ENCODE measurements at places on chromosomes 12 and 14.

DNA sequence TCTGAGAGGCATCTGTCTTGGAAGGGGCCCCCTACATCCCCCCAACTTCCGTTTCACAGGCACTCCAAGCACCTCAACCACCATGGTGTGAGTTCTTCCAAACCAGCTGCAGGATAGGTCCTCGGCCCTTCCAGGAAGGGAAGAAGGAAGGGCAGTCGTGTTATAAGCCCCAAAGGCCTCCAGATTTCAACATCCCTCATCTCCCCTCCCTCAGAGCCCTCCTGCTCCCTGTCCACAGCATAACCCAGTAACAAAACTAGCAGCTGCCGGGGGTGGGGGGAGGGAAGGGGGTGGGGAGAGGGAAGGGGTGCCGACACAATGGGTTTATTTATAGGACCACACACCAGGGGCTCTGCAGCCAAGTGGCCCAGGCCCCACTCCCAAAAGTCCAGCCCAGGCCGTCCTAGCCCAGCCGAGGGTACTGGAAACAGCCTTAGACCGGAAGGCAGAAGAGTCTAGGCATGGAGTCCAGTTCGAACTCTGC is 18.3 kb downstream of the NCKAP5L start:
- no peak for DNase-seq

- no peak for DNase-seq
These were observed 10.0 kb downstream of the FBXO33 start for GRCh38 chr14:39422243-39422642.

- DNase-seq: no peak
These were observed 47.4 kb upstream of the COL2A1 start for GRCh38 chr12:48051681-48052080.

DNA sequence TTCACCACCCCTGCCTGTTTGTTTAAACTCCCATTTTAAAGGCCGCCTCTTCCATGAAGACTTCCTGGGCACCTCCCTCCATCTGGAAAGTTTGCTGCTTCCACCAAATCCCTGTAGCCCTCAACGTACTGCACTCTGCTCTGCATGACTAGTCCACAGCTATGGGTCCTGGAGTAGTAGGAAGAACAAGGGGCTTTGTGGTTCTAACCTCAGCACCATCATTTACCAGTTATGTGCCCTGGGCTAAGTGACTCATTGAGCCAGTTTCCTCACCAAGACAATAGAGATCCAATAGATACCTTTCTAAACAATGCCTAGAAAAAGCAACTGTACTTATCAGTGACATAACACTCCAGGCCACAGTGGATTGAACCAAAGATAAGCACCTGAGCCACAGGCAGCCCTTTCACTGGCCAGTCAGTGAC is 8.5 kb upstream of the LTBP2 start:
- no peak for DNase-seq

DNA sequence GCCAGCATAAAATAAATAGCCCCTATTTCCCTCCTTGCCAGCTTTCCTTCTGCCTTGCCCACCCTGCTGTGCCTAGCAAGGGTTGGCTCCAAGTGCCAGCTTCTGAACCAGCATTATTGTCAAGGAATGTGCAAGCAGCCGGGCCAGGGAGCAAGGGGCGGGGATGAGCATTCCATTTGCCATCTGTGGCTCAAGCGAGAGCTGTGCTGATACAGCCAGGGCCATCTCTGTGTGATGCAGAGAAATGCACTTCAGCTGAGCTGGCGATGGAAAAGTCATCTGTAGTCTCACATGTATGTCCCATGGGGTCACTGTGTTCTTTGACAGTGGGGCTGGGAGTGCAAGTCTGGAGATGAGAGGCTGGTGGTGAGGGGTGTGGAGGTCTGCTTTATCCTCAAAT is 137.3 kb downstream of the SUDS3 start:
- DNase-seq: no peak

- no peak for DNase-seq
These were observed 192.7 kb downstream of the BTG1 start for GRCh38 chr12:91952916-91953315.

GRCh38 chr12:25327321-25327720 is 76.6 kb upstream of the KRAS start:
- no peak for DNase-seq

DNA sequence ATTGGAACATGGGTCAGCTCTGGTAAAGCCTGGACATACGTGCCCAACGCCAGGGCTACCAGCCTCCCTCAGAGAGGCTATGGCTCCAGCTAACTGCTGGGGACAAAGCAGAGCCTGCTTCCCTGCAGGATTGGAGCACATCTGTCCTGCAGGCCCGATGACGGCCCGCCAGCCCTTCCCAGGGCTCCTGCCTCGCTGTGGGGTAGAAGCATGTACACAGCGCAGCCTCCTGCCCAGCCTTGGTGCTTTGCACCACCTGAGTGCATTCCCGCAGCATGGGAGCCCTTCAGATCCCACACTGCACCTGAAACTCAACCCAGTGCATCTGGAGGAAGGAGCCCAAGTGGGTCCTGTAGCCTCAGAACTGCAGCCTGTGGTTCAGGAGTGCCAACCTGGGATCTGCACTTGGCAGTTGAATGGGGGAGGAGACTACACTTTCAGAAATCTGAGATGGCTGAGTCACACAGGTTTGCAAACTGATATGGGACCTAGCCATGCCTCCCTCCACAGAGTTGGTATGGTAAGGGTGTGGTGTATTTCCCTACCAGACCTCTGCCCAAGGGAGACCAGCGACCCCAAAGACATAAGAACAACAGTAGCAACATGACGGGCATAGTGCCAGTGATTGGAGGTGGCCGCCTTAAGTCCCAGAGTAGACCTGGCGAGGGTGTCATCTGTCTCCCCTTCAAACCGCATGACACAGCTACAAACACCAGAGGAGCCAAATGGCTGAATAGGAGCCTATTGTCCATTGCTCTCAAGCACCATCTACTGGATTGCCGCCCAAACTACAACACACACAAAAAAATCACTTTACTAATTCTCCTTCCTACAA is 273.9 kb upstream of the MIS18BP1 start:
- DNase-seq: no peak

- DNase-seq: no peak
These were observed 54.9 kb downstream of the PLEKHG7 start for GRCh38 chr12:92757597-92758121.

DNA sequence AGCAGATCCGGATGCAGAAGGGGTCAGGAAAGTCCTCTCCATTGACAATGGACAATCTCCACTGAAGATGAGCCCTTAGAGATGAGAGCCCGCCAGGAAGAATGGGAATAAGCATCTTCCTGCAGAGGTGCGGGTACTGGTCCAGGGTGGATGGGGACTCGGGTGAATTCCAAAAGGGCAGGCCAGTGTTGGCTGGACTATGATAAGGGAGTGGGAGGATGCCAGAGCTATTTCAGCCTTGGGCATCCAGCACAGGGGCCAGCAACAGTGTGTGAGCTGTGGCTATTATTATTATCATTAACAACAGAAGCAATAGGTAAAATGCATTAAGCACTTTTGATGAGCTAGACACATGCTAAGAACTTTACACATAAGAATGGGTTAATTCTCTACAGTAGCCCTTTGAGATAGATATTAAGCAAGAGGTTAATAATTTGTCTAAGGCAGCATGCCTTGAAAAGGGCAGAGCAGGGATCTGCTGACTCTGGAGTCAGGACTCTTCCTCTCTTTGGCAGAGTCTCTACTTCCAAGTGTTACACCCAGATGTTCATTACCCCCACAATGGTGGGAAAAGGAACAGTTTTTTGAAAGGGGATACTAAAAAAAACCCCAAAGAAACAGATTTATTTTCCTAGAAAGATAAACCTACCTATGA is 55.2 kb downstream of the PRICKLE1 start:
- no peak for DNase-seq

DNA sequence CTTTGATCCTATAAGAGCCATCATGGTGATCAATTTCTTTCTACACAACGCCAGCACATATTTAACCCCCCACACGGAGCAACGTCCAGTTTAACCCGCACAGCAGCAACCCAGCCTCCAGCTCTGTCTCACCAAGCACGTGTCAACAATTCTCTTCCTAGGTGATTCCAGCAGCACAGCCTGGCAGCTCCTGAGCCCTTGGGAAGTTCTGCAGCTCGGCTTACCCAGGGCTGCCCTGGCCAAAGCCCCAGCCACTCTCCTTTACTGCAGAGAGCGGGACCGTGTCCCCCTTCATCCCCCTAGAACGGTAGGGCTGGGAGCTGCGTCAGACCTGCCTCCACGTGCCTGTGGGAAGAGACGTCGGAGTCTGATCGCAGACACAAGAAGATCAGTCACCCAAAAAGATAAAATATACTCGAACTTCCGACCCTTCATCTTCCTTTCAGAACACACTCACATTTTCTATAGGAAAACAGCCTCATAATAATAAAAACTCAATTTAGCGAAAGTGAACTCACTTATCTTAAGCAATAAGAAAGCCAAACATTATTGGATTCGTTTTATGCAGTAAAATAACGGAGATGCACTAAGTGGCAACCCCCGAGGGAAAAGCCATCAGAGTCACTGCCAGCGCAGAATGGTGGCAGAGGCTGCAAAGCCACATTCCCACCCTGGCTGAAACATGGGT is 7.6 kb downstream of the TMEM121 start:
- no peak for DNase-seq

GRCh38 chr12:45125997-45126396 is 75.1 kb upstream of the DBX2 start:
- no peak for DNase-seq

- DNase-seq: no peak
These were observed 4.4 kb downstream of the SPTB start for GRCh38 chr14:64875350-64875749.

DNA sequence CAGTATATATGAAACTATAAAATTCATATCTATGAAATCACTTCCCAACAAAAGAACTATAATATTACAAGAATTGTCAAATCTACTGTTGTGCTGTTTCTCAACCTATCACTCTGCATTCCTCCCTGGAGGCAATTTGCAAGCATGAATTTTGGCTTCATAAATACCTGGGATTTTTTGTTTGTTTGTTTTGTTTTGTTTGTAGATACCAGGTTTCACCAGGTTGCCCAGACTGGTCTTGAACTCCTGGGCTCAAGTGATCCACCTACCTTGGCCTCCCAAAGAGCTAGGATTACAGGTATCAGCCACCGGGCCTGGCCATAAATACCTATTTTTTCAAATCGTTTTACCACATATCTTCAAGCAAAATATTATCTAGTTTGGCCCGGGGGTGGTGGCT is 38.7 kb downstream of the SGPP1 start:
- no peak for DNase-seq

DNA sequence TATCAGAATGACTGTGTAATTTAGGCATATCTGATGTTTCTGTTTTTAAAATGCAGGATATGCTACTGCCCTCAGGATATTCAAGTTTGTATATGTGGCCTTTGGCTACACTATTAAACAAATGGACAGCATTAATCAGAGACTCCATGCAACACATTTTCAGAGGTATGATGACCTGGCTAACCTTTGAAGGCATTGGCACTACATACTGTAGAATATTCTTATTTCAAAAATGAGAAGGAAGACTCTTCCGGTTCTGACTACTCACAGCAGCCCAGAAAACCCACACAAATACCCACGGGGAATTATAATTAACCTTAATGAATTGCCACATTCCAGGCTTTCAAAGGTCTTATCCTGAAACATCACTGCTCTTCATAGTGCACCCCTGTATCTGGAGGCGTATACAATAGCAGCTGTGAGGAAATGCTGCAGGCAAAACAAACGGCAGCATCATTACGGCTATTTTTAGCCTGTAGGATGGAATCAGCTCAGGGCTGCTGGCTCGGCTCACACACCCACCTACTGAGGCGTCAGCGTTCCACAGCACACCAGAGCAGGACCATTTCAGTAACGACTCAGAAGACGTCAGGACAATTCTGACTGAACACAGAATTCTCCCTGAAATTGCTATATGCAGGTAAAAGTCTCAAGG is 648.5 kb downstream of the RPS29 start:
- DNase-seq: no peak

DNA sequence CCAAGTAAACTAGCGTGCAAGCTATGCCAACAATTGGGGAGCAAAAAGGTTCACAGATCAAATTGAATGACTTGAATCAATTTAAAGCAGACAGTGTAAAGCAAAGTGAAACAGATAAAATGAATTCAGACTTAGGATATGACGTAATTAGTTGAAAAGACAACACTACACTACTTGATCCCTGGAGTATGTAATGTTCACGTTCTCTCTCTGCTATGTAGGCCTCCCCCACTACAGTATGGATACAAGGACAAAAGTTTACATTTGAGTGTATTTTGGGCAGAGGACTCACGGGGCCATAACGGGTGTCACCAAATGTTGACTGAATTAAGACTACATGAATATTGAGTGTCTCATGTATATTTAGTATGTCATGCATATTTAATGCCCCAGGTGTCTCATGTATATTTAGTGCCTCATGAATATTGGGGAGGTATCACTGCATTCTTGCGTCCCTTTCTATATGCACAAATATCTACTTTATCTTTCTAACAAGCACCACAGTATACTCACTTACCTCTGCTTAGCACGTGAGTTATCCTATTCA is 44.5 kb downstream of the RERGL start:
- DNase-seq: no peak

DNA sequence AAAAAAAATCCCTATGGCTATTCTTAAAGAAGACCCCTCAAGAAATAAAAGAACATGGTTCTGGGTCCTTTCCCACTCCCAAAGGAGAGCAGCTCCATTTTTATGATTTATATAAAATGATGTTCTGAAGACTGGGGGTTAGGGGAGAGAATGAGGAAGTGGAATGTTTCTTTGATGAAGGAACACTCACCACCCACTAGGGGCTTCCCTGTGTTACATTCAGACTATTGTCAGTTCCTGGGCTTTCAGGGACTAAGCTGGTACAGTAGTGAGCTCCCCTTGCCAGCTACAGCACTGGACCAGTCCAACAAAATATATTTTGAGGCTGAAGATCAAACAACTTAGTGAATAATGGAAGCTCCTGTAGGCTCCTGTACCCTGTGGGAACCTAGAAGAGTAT is 98.9 kb downstream of the HMGA2 start:
- DNase-seq: no peak

GRCh38 chr14:21352587-21352986 is 31.2 kb downstream of the SUPT16H start:
- DNase-seq: peak; percentile 44

DNA sequence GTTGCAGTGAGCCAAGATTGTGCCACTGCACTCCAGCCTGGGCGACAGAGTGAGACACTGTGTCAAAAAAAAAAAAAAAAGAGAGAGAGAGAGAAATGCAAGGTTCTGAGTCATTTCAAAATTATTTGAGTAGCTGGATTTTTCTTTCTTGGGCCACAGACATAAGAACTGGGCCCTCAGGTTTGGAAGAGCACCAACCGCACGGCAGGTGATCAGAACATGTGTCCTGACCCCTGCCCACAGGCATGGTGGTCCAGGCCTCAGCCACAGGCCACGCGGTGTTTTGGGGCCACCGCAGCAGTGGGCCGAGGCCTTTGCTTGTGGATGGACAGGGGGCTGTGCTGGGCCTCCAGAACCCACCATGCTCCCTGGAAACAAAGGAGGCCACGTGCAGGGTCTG is 126.7 kb downstream of the CALM1 start:
- DNase-seq: no peak
